ENCODE measurements at places on chromosomes 7 and 10.

DNA sequence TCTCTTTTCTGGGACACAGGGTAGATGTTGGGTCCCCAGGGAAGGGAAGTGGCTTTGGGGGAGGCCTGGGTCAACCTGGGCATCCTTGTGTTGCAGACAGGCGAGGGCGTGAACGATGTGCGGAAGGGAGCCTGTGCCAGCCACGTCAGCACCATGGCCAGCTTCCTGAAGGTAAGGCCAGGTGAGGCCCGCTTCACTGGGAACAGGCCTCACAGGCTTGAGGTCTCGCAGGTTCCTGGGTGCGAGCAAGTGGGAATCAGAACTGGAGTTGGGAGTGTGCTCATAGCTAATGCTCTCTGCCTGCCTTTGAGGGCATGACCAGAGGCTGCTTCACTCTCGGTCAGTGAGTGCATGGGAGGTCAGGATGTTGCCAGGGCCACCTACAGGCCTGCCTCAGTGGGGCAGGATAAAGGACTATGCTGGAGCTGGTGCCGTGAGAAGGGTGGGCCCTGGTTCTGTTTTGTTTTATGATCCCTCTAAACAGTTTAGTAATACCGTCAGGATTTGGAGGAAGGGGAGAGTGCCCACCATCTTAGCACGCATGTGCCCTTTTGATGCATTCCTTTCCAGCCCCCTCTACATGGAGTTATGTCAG, 8.4 kb downstream of the DBNL start:
- no peak for DNase-seq

DNA sequence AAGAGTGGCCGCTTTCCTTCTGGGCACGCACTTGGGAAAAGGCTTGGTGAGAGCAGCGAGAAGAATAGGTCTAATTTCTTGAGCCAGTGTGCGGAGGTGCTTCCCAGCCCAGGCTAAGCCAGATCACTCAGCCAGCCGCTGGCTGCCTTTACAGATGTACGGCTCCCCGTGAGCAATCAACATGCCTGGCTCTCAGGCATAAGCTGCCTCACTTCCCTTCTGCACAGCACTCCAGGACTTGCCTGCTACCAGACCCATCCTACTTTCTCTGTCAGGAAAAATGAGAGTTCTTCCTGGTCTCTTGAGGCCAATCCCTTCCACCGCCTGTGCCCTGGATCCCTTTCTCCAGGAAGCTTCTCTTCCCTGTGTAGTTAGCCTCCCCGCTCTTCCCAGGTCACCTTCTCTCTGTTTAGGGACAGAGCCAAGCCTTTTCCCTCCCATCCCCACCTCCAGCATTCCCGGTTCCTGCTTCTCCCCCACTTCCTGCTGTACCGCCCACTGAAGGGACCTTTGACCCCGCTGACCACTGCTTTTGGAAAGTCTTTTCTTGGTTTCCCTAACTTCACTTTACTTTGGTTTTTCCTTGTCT, 1.1 kb upstream of the ACTR3C start:
- no peak for DNase-seq

DNA sequence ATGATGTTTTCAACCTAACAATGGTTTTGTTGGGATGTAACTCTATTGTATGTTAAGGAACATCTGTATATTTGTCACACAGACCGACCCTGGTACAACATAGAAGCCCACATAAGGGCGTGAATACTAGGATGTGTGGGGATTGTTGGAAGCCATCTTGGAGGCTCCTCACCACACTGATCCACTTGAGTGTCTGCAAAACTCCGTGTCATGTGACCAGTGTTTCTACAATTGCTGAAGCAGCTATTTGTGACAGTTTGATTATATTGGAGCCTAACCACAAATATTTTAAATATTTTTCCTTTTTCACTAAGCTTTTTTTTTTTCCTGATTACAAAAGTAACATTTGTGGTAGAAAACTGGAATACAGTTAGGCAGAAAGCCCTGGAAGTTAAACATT, 27.9 kb downstream of the RALA start:
- DNase-seq: no peak

DNA sequence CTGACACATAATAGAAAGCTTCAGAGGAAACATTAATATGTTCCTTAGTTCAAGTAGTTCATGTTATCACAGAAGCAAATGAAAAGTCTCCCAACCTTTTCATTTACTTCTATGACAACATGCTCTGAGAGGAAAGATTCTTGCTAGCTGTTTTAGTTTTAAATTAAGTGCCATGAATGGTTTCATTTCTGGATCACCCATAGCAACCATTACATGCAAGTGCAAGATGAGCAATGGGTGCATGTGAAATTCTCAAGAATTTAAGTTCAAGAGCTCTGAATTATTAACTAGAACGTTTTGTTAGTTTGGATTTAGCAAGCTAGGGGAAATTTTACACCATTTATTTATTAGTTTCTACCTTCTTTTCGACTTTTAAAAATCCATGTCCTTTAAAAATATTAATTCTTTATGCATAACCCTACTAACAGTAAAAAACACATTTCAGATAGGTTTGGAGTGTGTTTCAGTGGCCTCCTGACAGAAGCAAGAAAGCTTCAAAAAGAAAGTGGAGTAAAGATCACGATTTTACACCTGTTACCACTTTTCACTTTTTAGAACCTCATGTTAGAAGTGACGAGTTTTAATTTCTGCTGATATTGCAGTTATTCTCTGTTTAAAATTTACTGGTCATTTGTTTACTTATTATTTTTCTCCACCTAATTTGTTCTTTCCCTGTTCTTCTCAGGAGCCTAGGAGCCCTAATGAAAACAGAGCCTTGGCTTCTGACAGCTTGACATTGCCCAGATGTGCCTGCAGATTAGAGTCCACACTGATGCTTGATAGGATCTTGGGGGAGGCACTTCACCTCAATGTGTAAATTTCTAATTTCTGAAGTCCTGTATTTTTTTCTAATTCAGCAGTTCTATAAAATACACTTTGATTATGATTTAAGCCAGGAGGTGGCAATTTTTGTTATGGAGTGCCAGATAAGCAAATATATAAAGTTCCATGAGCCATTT, 995.3 kb upstream of the PHF14 start:
- no peak for DNase-seq

- DNase-seq: no peak
These were observed 45.7 kb downstream of the BPGM start for GRCh38 chr7:134692344-134692705.

DNA sequence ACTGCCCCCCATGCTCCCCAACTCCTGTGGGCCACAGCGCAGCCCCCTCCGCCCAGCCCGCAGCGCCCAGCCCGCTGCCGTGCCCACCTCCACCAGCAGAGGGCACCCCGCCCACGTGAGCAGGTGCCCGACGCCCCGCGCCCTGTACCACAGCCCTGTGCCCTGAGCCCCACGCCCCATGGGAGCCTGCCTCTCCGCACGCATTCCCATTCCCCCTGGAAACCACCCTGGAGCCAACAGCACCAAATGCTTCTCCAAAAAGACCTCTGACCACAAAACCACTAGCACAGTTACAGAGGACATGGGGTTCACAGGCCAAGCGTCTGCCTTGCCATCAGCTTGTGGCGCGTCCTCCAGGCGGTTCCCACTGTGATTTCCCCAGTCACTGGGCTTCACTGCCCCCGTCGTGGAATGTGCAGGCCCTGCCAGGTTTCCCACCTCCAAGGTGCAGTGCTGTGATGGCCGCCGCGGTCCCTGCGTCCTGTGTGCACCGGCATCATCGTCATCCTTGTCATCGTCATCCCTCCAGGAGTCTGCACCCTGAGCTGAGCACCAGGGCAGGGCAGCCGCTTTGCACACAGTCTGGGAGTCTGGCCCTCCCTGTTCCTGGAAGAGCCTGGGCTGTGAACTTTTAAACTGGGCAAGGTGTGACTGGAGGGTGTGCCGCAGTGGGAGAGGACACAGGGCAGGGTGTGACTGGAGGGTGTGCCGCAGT, 61.7 kb downstream of the PWWP2B start:
- peak; percentile 35 for DNase-seq

DNA sequence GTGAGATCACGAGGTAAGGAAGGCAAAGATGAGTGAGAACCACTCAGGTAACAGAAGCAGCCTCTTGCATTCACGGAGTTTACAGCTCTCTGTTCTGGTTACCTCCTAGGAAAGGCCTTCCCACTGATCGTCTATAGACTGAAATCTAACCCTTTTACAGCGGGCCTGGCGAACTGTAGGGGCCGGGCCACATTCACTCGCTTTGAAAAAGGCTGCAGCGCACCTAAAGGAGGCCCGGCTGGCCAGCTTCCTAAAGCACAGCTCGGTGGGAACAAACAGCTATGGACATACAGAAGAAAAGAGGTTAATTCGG, 565 bp downstream of the ATP5MK start:
- DNase-seq: no peak

- no peak for DNase-seq
These were observed 24.6 kb upstream of the TMEM248 start for GRCh38 chr7:66896441-66896840.

DNA sequence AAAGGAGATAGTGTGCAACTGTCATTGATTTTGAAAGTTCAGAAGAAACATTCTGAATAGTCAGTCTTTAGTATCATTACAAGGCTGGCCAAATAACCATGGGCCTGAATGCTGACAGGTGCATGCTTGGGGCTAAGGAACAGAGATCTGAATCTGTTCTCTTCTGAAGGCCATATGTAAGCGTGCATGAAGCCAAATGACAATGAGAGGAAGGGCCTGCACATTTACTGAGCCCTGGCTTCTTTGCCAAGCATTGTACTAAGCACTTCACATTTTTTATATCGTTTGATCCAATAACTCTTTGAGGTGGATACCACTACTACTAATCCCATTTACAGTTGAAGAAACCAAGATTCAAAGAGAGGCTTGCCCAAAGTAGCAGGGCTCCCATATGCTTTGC, 22.5 kb upstream of the TIAL1 start:
- no peak for DNase-seq

GRCh38 chr7:101146-102046, 91.0 kb upstream of the FAM20C start:
- DNase-seq: no peak

GRCh38 chr7:94540428-94540827, 30.8 kb downstream of the CASD1 start:
- DNase-seq: no peak

GRCh38 chr10:100076750-100077149, 4.9 kb downstream of the CPN1 start:
- DNase-seq: no peak

GRCh38 chr7:74355091-74355490, 65.9 kb downstream of the CLIP2 start:
- no peak for DNase-seq

GRCh38 chr7:140639366-140640053, 1.1 kb downstream of the DENND2A start:
- DNase-seq: no peak

GRCh38 chr10:7196284-7196683, 214.6 kb downstream of the SFMBT2 start:
- DNase-seq: no peak

GRCh38 chr7:70448312-70448906, 683.5 kb upstream of the GALNT17 start:
- DNase-seq: no peak

DNA sequence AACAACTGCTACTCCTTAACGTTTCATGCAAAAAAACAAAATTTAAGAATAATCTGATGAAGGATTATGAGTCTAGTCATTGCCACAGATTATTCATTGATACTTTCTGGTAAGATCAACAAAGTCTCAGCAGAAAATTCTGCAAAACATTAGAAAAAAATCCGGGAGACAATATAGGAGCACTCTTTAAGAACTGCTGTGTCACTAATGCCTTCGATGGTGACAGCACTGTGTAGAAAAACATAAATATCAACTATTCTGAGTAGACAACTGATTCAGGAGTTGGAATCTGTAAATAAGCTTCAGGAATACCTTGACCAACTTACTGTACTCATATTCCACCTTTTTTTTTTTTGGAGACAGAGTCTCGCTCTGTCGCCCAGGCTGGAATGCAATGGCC, 69.0 kb downstream of the CYTH3 start:
- DNase-seq: no peak

- DNase-seq: no peak
These were observed 14.5 kb downstream of the NUP42 start for GRCh38 chr7:23196306-23196705.

- DNase-seq: no peak
These were observed 318.2 kb upstream of the CELF2 start for GRCh38 chr10:10699427-10699826.

DNA sequence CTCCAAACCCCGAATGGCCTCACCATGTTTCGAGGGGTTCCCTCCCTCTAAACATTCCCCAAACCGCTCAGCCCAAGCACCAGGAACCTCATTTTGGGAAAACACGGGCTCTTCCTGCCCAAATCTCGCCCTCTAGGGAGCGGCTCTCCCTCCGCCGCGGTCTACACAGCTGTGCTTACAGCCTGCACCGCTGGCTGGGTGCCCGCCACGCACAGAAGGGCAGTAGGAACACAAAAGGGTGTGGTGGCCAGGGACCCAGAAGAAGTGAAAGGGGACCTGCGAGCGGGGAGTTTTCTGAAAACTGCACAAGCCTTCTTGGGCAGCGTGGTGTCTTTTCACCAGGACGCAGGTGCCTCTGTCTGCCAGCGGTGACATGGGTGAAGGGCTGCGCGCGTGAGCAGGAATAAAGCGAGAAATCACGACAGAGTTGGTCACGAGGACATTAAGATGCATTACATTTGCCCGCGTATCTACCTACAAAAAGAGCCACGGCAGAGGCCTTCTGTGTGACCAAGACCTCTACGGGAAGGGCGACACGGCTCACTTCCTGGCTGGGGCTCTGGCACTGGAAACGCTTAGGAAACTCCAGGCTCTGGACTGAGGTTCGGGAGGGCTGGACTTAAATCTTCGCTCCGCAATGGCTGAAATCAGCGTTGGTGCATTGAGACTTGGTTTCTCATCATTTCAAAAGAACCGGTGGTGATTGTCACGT, 171.7 kb downstream of the LSM5 start:
- no peak for DNase-seq

- no peak for DNase-seq
These were observed 9.5 kb downstream of the SEMA3D start for GRCh38 chr7:85177316-85177715.

DNA sequence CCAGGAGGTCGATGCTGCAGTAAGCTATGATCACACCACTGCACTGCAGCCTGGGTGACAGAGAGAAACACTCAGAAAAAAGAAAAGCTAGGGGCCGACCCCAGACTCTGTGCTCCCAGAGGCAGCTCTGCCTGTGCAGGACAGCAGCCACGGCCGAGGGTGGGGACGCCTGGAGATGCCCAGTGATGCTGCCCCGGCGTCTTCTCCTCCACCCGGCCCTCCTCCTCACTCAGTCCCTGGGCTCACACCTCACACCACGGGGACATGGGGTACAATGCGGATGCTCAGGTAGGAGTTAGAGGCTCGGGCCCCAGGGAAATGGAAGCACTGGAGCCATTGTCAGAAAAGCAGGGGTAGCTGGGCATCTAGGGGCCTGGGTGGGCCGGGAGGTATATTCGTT, 46.3 kb upstream of the ELFN1 start:
- no peak for DNase-seq

GRCh38 chr10:60367431-60367830, 22.2 kb downstream of the ANK3 start:
- no peak for DNase-seq

Data from activated CD4-positive, alpha-beta T cell treated with anti-CD3 and anti-CD28 coated beads, Interleukin-2, amount 50 U/mL, for 24 hours (primary cell).